ENCODE measurements at places on chromosomes 3 and 15. TPM values are rescaled to one million over a fixed set of nuclear protein-coding genes. Genes with fewer than 3 reads are reported as not detected.

KLHL6 gene
- 0.76 TPM for total RNA-seq

LMAN1L gene
- not detected for total RNA-seq

SAMMSON gene
- total RNA-seq: not detected

FOXL2NB gene
- not detected for total RNA-seq

PXYLP1 gene
- total RNA-seq: 1.5 TPM

BFSP2 gene
- not detected for total RNA-seq

RNF168 gene
- total RNA-seq: 15.8 TPM

MYRIP gene
- total RNA-seq: 1.2 TPM

PRSS50 gene
- total RNA-seq: not detected

RAB7A gene
- 231 TPM for total RNA-seq

Measured in esophagus mucosa (tissue), 1 donor.